NCI-H187 treated with DMSO at 0.1 percent for 48 hours (cell line): ENCODE measurements at places on chromosomes 7 and 10.

DNA sequence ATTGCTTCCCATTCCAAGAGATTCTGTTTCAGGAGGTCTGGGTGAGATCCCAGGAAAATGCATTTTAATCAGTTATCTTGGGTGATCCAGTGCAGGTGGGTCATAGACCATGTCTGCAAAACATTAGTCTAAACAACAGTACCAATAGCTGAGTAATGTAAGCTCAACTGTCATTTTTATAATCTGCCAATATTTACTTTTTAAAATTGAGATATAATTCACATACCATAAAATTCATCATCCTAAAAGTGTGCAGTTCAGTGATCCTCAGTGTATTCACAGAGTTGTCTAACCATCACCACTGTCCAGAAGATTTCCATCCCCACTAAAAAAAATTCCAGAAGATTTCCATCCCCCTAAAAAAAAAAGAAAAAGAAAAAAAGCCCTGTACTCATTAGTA, 51.0 kb downstream of the FAM204A start:
- DNase-seq, result no peak

DNA sequence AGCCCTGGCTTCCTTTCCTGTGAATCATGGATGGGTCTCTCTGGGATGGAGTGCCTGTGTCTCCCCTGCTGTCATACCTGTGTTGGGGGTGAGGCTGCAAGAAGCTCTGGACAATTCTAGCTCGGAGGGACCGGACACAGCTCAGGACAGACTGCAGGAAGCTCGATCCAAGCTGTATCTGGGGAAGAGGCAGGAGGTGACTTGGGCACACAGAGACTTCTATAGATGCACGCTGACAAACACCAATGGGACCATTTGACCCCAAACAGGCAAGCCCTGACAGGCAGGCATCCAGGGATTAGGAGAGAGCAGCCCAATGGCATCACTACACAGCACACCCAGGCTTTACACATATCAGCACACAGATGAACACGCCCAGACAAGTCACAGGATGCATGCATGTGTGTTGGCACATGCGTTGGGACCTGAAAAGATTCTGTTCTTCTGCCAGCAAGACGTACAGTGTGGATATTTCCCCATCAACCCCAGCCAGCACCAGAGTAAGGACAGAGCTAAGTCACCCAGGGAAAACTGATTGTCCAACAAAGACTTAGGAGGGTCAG, 4.5 kb downstream of the LLCFC1 start:
- no peak for DNase-seq

DNA sequence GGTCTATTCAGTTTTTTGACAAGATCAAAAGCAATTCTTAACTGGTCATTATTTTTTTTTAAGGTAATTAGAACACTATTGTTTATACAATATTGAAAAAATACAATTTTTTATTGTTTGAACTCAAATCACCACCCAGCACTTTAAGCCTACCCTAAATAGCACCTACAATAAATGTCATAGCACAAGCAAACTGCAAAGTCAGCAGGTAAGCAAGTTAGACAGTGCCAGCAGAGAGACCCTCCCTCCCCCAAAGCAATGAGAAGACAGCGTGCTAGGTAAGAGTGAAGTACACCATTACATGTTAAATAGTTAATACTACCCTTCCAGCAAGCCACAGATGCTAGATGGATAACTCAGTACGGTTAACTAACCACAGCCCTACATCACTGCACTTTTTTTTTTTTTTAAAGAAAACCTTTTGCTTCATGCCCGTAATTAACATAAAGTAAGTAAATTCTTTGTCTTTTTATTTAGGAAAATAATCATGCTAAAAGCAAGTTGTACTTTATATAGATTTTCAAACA, 120.0 kb downstream of the UBE2H start:
- DNase-seq, result no peak

GRCh38 chr7:116571552-116571951, 46.7 kb downstream of the CAV1 start:
- DNase-seq, result no peak

DNA sequence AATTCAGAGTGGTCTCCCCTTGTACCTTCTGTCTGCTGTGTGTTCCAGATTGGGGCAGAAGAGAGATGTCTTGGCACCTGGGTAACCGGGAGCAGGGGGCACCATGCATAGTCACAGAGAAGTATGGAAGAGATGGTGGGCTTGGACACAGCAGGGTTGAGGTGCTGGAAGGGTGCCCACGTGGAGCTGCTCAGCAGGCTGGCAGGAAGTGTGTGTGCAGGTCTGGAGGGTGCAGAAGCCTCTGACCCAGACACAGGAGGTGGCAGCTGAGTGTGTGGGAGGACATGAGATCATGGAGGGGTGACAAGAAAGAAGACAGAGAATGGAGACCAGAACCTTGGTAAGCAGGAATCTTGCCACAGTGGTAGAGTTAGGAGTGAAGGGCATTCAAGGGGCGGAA, 42.3 kb upstream of the DUSP5 start:
- DNase-seq, result no peak

DNA sequence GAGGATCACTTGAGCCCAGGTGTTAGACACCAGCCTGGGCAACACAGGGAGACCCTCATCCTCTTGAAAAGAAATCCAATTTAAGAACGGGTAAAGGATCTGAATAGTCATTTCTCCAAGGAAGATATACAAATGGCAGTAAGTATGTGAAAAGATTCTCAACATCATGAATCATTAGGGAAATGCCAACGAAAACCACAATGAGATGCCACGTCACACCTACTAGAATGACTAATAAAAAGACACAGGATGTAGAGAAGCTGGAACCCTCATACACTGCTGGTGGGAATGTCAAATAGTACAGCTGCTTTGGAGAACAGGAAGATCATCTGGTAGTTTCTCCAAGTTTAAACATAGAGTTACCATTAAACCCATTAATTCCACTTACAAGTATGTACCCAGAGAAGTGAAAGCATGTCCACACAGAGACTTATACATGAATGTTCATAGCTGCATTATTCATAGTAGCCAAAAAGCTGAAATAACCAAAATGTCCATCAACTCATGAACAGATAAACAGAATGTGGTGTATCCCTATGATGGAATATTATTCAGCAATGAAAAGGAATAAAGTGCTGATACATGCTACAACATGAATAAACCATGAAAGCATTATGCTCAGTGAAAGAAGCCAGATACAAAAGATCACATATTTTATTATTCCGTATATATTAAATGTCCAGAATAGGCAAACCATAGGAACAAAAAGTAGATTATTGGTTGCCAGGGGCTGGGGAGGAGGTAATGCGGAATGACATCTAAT, 13.1 kb upstream of the ZMIZ2 start:
- no peak for DNase-seq

- DNase-seq, result no peak
Measured at GRCh38 chr7:129373651-129374428, 60.4 kb upstream of the STRIP2 start.

GRCh38 chr10:114304571-114305421, 65.7 kb downstream of the VWA2 start:
- DNase-seq, result no peak

GRCh38 chr7:133602291-133602690, 349.4 kb downstream of the EXOC4 start:
- DNase-seq, result no peak

- no peak for DNase-seq
Measured at GRCh38 chr10:77533887-77534278, 103.7 kb downstream of the KCNMA1 start.

DNA sequence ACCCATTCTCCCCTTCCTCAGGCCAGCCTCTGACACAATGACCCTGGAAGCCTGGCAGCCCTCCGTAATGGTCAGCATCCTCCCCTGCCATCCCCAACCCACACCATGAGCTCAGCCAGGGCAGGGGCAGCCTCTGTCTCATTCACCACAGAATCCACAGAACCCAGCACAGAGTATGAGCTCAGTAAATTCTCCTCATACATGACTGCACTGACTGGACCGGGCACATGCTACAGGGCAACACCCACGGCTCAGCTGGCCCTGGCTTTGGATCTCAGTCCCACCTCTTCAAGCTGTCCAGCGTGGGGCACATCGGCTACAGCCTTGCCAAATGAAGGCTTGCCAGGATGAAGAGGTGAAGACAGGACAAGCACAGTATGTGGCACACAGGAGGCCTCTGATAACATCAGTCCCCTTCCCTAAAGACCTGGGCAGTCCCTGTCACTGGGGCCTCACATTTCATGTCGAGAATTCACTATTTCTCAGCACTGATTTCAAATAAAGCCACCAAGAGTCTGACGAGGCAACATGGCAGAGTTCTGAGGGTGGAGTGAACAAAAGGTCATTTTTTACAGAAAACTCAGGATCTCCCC, 7.9 kb downstream of the GPRIN2 start:
- no peak for DNase-seq

- no peak for DNase-seq
Measured at GRCh38 chr10:97713826-97714400, 383 bp downstream of the MARVELD1 start.

GRCh38 chr10:130804281-130804680, 507.2 kb downstream of the TCERG1L start:
- no peak for DNase-seq
